RPMI7951 (cell line): ENCODE measurements at places on chromosomes 3 and 15. TPM values are rescaled to one million over a fixed set of nuclear protein-coding genes. Genes with fewer than 3 reads are reported as not detected.

C3orf85 gene
- total RNA-seq = not detected in 2 replicates

PPP1R14D gene
- total RNA-seq = not detected in 2 replicates

DNAJC13 gene
- 45.9 and 50.0 TPM in 2 replicates for total RNA-seq

FETUB gene
- total RNA-seq = not detected in 2 replicates

STRA6 gene
- total RNA-seq = 95.7 and 114 TPM in 2 replicates

PRKCD gene
- 4.3 and 5.0 TPM in 2 replicates for total RNA-seq

ECE2 gene
- not detected in 2 replicates for total RNA-seq

CADM2 gene
- under 0.01 TPM in 1 of 2 replicates, not detected in the other for total RNA-seq

TICRR gene
- total RNA-seq = 9.0 and 11.7 TPM in 2 replicates

A4GNT gene
- total RNA-seq = not detected in 2 replicates

TGM5 gene
- total RNA-seq = not detected in 2 replicates

SLC6A1 gene
- total RNA-seq = not detected in 2 replicates

RARB gene
- total RNA-seq = 37.4 and 48.5 TPM in 2 replicates

CD200R1 gene
- total RNA-seq = 0.48 TPM in 1 of 2 replicates, not detected in the other

TMEM62 gene
- total RNA-seq = 15.8 and 16.1 TPM in 2 replicates

PPP4R2 gene
- total RNA-seq = 58.6 and 74.0 TPM in 2 replicates

FGF7 gene
- total RNA-seq = 2.0 and 3.2 TPM in 2 replicates

CCDC13 gene
- 0.20 and 0.48 TPM in 2 replicates for total RNA-seq

XCR1 gene
- total RNA-seq = not detected in 2 replicates

KLHL6 gene
- total RNA-seq = not detected in 2 replicates

OSTN gene
- not detected in 2 replicates for total RNA-seq

ILDR1 gene
- not detected in 2 replicates for total RNA-seq

LMLN gene
- 4.4 and 5.8 TPM in 2 replicates for total RNA-seq

TYRO3 gene
- total RNA-seq = 8.6 and 13.8 TPM in 2 replicates

DPPA2 gene
- not detected in 2 replicates for total RNA-seq

WDR5B gene
- total RNA-seq = 6.2 and 9.4 TPM in 2 replicates

XYLB gene
- 7.1 and 7.3 TPM in 2 replicates for total RNA-seq

SHF gene
- 2.3 and 4.4 TPM in 2 replicates for total RNA-seq

MORC1 gene
- total RNA-seq = not detected in 2 replicates

GPR15 gene
- 0.20 and 0.36 TPM in 2 replicates for total RNA-seq

LRRC31 gene
- not detected in 2 replicates for total RNA-seq
